ENCODE measurements at places on chromosomes 7 and 10.

GRCh38 chr7:14507617-14508016 is 394.9 kb downstream of the DGKB start:
- H3K27ac ChIP-seq: no peak overlapping the region
- DNase-seq: peak; percentile 82
- H3K27me3 ChIP-seq: no peaks in the 10 kb centered on the region
- no peaks in the 10 kb centered on the region for H3K36me3 ChIP-seq

- no peaks in the 10 kb centered on the region for H3K27me3 ChIP-seq
- H3K4me3 ChIP-seq: no peak overlapping the region
- H3K27ac ChIP-seq: no peak overlapping the region
- H3K4me1 ChIP-seq: no peaks in the 10 kb centered on the region
- no peak for DNase-seq
- H3K36me3 ChIP-seq: no peaks in the 10 kb centered on the region
Observed at GRCh38 chr10:78351809-78352208, 318.1 kb downstream of the RPS24 start.

GRCh38 chr7:98178762-98179490 is 32.3 kb upstream of the BHLHA15 start:
- H3K36me3 ChIP-seq: no peaks in the 10 kb centered on the region
- H3K27me3 ChIP-seq: no peaks in the 10 kb centered on the region
- H3K27ac ChIP-seq: peak overlapping the region; percentile 95
- peak; percentile 51 for DNase-seq
- H3K4me3 ChIP-seq: no peak overlapping the region

GRCh38 chr10:3487228-3487627 is 297.8 kb downstream of the KLF6 start:
- H3K27me3 ChIP-seq: no peaks in the 10 kb centered on the region
- no peak for DNase-seq
- H3K27ac ChIP-seq: no peak overlapping the region
- H3K36me3 ChIP-seq: no peaks in the 10 kb centered on the region
- H3K4me1 ChIP-seq: peaks cover 10% of the 10 kb centered on the region

DNA sequence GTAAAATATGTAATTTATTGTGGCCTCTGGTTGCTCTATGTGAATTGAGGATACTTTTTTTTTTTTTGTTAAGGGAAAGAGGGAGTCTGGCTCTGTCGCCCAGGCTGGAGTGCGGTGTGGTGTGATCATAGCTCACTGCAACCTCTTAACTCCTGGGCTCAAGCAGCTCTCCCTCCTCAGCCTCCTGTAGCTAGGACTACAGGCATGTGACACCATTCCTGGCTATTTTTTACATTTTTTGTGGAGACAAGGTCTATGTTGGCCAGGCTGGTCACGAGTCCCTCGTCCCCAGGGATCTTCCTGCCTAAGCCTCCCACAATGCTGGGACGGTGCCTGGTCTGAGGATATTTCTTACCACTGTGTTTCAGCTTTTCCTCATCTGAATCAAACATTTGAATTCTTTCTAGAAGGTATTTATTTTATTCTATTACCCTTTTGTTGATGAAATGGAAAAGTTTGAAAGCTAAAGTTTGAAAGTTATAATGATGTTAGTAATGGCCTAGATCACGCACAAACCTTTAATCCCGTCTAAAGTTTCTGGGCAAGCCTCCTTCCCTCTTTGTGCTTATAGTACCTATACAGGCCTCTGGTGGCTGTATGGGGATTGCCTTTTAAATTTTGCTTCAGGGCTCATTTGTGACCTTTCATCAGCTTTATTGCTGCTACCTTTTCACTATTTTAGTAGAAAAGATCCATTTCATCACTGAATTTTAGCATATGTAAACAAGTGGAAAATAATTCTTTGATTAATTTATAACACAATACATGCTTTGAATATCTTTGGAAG is 2.0 kb downstream of the IFRD1 start:
- H3K27ac ChIP-seq: peak overlapping the region; percentile 37
- peaks cover 55% of the 10 kb centered on the region for H3K4me1 ChIP-seq

GRCh38 chr10:87753995-87754866 is 63.8 kb downstream of the ATAD1 start:
- peaks cover 1% of the 10 kb centered on the region for H3K36me3 ChIP-seq
- H3K4me1 ChIP-seq: no peaks in the 10 kb centered on the region
- H3K27me3 ChIP-seq: no peaks in the 10 kb centered on the region

Measured in body of pancreas (tissue), 4 donors.